ENCODE measurements at places on chromosomes 4 and X. TPM values are rescaled to one million over a fixed set of nuclear protein-coding genes. Genes with fewer than 3 reads are reported as not detected.
A peak's percentile ranks its signal among the peaks of the same experiment; 100 is the strongest.

KCNIP4 gene
- 10.6 TPM for polyA plus RNA-seq

- DNase-seq = no peak
Observed at GRCh38 chr4:53651156-53651735, 60.0 kb upstream of the LNX1 start.

TBC1D25 gene
- polyA plus RNA-seq = 10.2 TPM

DNA sequence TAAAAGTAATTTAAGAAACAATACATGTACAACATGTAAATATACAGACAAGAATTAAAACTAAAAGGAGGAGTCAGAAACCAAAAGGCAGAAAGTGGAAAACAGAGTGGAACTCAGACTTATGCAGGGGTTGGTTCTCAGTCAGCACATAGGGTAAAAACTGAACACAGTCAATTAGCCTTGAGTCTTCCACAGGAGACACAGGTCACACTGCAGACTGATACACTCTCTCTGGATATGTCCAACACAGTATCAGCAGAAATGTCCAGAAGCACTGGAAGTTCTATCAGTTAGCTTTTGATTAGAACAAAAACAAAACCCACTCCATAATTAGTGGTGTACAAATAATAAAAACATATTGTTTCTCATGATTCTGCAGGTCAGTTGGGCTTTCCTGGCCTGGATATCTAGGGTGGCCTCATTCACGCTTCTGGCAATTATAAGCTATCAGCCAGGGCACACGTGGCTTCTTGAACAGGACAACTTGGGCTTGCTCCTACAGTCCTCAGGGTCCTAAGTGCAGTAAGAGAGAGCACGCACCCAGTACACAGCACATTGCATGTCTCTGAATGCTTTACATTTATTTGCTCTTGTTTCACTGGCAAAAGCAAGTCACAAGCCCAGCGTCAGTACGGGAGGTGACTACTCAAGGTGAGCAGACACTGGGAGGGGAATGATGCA lies 21.6 kb downstream of the TEC start:
- no peak for DNase-seq

GRCh38 chr4:43339435-43339834 lies 446.9 kb downstream of the GRXCR1 start:
- DNase-seq = no peak

PPEF2 gene
- polyA plus RNA-seq = 0.30 TPM

GRCh38 chr4:87669373-87669772 lies 19.3 kb downstream of the DMP1 start:
- DNase-seq = no peak

CC2D2A gene
- polyA plus RNA-seq = 57.5 TPM

MSX1 gene
- 0.90 TPM for polyA plus RNA-seq

GPM6B gene
- polyA plus RNA-seq = 19.9 TPM

- peak; percentile 47 for DNase-seq
Observed at GRCh38 chr4:153084980-153085630, 119.1 kb upstream of the TRIM2 start.

DNA sequence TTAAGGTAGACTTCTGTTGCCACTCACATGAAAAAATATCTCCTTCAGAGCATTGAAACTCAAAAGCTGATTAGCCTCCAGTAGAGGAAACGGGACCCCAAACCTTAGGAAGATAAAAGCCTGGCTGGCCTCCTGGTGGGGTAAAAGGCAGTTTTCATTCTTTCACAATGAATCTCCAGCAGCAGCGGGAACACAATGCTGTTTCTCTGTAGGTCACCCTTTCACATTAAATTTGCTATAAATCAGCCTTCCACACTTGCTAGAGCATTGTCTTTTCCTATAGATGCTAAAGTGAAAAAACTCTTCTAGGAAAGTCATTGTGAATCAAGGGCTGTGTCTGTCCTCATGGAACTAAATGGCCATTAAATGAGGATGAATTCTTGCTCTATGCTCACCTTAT lies 207.3 kb upstream of the MAGEB2 start:
- no peak for DNase-seq

DNA sequence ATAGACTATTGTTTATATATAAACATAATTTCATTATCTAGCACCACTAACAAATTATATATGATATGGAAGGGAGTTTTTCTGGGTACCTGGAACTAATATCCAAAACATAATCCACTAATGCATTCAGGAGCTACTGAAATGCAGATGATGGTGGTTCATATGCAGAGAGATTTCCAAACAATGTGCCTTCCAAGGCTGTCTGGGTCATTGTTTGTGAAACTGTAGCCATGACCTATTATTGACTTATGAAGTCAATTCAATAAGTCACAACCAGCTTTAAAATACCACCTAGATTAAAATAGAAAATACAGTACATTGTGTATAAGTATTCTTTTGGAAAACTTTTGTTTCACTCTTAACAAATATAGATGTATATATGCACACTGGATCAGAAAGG lies 237.0 kb upstream of the PRPS2 start:
- no peak for DNase-seq

DNA sequence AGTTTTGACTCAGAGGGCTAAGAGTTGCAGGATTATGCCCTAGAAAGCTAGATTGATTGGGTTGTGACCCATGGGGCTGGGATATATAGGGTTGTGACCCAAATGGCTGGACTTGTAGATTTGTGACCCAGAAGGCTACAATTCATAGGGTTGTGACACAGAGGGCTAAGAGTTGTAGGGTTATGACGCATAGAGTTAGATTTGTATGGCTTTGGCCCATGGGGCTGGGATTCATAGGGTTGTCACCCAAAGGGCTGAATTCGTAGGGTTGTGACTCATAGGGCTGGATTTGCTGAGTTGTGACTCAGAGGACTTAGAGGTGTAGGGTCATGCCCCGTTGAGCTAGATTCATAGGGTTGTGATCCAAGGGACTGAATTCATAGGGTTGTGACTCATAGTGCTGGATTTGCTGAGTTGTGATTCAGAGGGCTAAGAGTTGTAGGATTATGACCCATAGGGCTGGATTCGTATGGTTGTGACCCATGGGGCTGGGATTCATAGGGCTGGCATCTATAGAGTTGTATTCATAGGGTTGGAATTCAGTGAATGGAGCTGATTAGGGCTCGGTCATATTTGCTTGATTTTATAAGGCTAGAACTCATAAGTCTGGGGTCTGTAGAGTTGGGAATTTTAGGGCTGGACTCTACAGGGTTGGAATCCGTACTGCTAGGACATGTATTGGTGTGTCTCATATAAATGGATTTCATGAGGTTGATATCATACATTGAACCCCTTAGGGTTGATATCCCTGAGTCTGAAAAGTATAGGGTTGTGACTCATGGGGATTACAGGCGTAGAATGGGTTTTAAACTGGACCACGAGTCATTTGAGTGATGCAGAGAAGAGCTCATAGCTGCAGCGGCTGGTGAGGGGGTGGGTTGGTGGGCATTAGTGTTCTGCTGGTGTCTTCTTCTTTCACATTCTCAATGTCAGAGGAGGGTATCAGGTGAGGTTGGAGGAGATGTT lies 125.7 kb downstream of the CRLF2 start:
- no peak for DNase-seq

GRCh38 chr4:60885011-60885410 lies 315.1 kb upstream of the ADGRL3 start:
- DNase-seq = no peak

CRLF2 gene
- 0.09 TPM for polyA plus RNA-seq

- peak; percentile 61 for DNase-seq
Observed at GRCh38 chr4:24419181-24420034, 164.9 kb downstream of the DHX15 start.

GRCh38 chr4:36758312-36759178 lies 477.1 kb downstream of the DTHD1 start:
- DNase-seq = no peak

GRCh38 chrX:134144231-134144630 lies 92.8 kb upstream of the CCDC160 start:
- DNase-seq = no peak

DNA sequence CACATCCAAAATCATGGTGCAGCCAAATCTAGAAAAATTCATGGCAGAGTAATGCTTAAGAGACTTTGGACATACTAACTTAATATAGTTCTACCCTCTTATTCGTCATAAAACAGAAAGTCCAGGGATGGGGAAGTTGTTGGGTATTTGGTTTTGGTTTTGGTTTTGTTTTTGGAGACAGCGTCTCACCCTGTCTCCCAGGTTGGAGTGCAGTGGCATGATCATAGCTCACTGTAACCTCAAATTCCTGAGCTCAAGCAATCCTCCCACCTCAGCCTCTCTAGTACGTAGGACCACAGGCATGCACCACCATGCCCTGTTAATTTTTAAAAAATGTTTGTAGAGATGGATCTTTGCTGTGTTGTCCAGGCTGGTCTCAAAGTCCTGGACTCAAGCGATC lies 271.8 kb upstream of the TENM3 start:
- no peak for DNase-seq

DNA sequence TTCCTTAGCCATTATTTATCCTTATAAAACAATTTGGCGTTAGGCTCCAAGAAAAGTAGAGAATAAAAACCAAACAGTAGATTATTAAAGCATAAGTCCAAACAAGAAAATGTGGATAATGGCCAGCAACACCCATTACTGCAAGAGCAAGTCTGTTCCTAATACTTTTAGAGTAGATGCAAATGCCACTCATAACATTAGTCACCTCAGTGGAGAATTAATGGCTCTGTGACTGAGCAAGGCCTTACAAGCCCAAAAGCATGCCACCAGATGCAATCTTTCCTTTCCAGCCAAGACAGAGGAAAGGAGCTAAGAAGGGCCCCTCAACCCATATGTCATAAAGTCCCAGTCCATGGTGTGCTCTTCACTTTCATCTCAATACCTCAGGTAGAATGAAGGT lies 373.8 kb downstream of the OPHN1 start:
- no peak for DNase-seq

DNA sequence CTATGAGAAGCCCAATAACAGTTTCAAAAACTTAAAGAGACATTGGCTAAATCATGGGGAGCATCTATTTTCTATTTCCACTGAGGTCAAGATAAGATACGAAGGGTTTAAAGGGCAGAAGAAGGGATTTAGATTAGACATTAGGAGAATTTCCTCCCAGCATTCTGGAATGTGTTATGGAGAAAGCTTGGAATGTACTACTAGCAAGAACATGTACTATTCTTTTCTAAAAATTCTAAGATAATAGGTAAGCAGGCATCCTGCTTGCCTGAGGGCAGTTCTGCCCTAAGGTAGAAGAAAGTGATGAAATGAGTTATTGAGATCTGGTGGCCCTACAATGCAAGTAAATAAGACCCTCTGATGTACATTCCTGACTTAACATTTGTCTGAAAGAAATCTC lies 279.2 kb downstream of the NR3C2 start:
- no peak for DNase-seq

CDS1 gene
- 30.8 TPM for polyA plus RNA-seq

DNA sequence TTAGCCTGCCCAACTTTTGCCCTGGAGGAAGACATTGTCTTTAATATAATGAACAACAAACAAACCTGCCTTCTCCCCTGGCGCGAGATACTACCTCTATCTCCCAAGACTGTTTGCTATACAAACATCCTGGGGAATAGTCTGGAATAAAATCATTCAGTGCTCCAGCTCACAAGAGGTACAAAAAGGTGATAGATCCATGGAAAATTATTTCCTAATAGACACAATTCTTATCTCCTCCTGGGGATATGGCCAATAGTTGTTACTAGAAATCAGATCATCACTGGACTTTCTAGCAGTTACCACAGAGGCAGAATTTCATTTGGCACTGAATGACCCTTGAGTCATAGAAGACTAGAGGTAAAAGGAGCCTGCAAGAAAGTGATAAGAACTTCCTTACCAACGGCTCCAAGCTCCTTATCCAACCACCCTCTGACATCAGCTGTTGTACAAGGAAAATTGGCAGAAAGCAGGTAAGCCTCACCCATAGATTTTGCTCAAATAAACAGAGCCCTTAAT lies 38.1 kb downstream of the MID1 start:
- no peak for DNase-seq

DNA sequence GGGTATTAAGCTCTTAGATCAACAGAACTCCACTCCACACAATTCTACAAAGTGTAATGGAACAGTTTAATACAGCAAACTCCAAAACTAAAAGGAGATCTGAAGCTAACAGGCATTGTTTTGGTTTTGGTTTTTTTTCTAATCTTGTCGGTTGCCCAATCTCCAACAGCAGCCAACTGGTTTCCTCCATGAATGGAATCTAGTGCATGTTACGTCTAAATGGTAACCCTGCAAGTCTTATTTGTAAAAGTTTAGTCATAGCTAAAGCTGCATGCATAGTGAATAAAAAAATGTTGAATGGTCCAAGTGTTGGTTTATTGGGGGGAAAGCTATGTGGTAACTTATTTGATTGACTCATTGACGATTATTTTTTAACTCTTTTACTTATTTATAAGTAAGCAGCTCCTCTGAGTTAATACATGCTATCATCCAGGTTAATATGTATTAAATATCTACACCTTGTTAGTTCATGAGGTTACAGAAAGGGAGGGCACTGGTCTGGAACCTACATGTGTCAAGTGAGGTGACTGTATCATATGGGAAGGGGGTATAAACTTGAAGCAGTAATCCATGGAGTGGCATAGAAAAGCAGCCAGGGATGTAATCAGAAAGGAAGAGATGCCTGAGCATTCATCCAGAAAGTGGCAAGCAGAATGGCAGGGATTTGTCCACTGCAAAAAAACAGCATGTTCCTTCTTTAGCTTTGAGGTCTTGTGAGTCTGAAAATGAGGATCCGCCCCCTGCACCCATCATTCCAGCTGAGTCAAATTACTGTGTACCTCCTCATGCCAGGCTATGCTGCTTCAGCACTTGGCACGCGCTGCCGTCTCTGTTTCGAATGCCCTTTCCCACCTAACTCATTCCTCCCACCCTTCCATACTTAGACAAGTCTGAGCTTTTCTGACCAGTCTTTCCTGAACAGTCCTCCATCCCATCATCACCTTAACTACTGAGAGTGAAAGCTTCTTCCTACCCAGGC lies 81.7 kb downstream of the PDGFC start:
- DNase-seq = no peak

GRCh38 chr4:183443655-183444213 lies 702 bp upstream of the CDKN2AIP start:
- no peak for DNase-seq

GRCh38 chr4:183434264-183434663 lies 10.2 kb upstream of the CDKN2AIP start:
- DNase-seq = no peak

DNA sequence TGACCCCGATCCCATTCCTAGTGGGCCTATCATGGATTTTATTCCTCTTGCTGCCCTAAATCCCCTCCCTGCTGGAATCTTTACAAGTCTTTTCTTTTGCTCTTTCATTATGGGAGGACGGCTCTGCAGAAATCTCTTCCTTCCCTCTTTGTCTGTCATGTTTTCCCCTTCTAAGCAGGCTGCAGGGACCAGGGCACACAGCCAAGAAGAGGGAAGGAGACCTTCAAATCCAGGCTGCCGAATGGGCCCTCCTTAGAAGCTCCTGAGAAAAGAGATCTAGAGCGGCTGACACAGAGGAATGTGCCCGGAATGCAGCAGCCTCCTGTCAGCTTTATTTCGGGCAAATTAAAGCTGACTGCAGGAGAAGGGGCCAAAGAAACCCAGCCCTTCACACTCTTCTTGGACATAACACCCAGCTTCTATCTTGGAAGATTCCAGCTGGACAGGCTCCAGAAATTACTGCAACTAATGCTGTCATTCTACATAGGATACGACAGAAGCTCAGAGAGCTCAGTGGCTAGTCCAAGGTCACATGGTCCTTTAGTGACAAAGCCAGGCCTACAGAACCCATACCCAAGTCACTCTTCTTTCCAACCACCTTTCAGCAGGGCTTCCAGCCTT lies 187.8 kb upstream of the NHS start:
- DNase-seq = no peak
